CD8-positive, alpha-beta memory T cell (primary cell): ENCODE measurements at places on chromosomes 16 and 17. TPM values are rescaled to one million over a fixed set of nuclear protein-coding genes. Genes with fewer than 3 reads are reported as not detected.

DNA sequence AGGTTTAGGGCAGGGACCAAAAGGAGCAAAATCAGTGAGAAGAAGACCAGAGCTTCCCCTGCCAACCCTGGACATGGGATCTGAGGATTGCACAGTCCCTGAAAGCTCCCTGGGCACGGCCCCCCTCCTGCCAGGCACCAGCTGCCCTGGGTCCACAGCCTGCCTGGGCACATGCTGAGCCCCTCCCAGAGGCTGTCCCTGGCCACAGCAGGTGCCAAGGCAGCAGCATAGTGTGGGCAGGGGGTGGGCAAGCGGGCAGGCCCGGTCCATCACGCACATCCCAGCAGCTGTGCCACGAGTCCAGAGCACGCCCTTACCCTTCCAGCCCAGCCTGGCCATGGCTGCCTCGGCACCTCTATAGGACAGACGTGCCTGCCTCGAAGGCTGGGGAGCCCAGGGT, 12.7 kb downstream of the SCN4A start:
- no peak for DNase-seq

- DNase-seq = peak; percentile 25
Measured at GRCh38 chr17:385178-385835, 32.7 kb upstream of the RPH3AL start.

DNA sequence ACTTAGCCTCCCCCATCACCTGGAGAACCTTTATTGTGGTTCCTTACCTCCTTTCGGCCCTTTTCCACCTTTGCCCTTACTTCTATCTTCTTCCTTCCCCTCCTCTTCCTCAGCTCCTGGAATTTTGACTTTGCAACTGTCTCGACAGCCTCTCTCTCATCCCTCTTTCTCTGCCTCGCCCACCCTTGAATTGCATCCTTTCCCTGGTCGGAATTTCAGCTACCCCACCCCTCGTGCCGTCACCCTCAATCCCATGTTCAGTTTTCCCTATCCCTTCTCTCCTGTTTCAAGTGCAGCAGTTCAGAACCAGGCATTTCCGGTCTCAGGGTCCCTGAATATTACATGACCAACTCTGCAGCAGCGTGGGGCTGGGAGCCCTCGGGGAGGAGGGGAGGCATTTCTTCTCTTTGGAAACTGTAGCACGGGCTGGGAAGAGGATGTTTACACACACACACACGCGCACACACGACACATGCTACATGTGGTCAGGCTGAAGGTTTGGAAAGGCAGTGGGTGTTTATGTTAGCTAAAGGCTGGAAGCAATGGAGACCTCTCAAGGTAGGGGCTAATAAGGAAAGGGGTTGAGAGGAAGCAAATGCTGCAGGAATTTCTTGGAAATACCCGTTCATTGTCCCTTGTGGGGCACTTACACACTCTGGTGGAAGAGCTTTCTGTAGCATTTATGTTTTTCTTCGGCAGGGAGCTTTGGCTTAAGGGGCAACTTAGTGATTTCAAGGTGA, 971 bp downstream of the MINK1 start:
- peak; percentile 25 for DNase-seq

- no peak for DNase-seq
Measured at GRCh38 chr17:7838090-7839075, 4.4 kb downstream of the KDM6B start.

DNA sequence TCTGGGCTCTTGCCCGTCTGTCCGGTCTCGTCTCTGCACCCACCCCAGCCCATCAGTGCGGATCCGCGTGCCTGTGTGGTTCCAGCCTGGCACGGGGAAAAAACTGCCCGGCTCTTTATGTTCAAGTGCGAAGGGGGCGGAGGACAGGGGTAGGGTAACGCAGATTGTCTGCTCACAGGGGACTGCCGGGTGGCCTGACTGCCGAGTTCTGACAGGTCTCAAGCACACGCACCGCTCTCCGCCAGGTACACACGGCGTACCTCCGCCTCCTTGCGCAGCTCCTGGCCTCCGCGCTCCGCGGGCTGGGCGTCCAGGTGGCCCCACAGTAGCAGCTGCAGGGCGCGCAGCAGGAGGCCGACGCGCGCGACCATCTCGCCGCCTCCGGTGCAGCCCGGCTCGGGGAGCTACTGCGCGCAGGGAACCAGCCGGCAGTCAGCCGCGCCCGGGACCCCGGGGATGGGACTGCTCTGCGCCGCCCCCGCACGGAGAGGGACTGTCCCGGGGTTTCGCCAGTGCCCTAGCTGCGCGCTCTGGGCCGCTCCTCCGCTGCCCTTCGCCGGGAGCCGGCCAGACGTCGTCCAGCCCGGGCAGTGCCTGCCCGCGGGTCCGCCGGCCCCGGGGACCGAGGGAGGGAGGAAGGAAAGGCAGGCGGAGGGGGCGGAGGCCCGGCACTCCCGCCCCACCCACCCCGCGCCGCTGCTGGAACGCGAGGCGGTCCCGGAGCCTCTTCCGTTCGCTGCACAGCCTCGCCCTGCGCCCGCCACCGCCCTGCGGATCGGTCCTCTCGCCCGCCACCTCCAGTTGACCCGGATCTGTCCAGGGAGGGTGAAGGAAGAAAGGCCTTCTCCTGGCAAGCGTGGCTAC, at the start of gene MMP28:
Gene MMP28 (minus strand): TSS at position 635 of the 864 bp plus-strand sequence. CDS start 264 bp downstream, at position 371.
- DNase-seq = peak; percentile 16

DNA sequence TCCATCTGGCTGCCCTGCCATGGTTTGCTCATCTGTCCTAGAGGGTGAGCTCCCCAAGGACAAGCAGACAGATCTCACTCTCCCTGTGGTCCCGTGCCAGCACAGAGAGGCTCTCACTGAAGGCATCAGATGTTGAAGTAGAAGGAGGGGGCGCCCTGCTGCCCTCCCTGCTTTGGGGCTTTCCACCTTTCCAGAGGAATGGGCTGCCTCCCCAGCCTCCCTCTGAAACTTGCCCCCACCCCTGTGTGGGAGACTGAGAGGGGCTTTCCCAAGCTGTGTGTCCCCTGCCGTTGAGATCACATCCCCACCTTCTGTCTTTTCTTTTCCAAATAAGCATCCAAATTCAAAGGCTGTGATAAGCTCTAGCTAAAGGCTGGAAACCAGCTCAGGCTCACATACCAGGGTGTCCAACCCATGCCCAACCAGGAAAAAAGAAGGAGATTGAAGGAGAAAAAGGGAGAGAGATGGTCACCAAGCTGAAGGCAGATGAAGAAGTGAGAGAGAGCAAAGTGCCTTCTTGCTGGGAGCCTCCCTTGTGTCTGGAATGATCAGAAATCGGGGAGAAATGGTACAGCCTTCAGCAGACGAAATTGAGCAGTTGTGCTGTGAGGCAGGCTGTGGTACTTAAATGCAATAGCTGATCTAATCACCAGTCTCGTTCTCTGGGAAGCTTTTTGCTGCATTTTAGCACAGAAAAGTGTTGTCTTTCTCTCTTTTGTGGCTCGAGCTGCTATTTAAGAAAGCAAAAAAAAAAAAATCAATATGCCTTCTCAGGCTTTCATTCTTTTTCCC, 145.9 kb upstream of the LHX1 start:
- no peak for DNase-seq

DNA sequence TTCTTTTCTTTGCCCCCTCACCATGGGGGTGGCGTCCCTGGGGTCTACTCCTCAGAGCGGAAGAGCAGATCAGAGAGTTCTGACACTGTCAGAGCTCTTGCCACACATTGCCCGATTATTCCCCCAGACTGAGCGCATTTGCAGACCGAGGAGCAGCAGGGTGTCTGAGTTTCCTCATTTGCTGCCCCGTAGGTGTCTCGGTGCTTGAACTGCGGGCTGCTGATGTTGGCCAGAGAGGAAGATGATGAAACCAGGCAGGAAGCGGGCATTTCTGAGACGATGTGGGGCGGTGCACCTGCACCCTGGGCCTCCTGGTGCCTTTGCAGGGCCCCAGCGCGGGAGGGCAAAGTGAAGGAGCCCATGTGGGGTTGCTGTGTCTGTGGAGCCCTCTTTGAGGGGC, 55.2 kb downstream of the ARSG start:
- DNase-seq = peak; percentile 34

- DNase-seq = no peak
Measured at GRCh38 chr17:69967910-69968411, 107.1 kb upstream of the KCNJ16 start.

- no peak for DNase-seq
Measured at GRCh38 chr17:82049521-82049971, 2.1 kb downstream of the RFNG start.

GRCh38 chr16:2088759-2089358, 41.1 kb downstream of the TSC2 start:
- DNase-seq = no peak

- DNase-seq = no peak
Measured at GRCh38 chr16:69469807-69470561, 45.6 kb downstream of the CYB5B start.

DNA sequence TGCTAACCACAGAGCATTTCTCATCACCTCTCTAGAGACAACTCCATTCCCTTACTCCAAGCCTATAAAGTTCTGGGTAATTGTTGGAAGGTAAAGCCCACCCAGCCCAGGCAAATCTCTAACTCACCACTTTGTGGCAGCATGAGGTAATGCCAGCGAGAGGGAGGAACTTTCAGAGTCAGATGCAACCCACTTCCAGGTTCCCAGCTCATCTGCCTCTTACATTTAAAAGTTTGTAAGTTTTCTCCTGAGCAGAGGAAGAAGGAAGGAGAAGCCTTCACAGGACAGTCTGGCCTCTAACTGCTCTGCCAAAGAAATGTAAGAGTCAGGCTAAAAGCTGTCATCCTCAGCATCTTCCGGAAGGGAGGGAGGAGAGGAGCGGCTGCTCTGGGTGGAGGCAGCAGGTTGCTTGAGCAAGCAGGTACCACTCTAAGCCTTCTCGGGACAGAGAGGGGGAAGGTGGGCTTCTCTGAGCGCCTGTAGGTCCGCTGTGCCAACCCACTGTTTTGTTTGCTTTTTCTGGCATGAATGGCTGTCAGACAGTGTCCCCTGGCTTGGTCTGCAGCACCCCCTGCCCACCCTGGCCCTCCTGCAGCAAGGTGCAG, 1.0 kb downstream of the ZNF319 start:
- DNase-seq = no peak

DNA sequence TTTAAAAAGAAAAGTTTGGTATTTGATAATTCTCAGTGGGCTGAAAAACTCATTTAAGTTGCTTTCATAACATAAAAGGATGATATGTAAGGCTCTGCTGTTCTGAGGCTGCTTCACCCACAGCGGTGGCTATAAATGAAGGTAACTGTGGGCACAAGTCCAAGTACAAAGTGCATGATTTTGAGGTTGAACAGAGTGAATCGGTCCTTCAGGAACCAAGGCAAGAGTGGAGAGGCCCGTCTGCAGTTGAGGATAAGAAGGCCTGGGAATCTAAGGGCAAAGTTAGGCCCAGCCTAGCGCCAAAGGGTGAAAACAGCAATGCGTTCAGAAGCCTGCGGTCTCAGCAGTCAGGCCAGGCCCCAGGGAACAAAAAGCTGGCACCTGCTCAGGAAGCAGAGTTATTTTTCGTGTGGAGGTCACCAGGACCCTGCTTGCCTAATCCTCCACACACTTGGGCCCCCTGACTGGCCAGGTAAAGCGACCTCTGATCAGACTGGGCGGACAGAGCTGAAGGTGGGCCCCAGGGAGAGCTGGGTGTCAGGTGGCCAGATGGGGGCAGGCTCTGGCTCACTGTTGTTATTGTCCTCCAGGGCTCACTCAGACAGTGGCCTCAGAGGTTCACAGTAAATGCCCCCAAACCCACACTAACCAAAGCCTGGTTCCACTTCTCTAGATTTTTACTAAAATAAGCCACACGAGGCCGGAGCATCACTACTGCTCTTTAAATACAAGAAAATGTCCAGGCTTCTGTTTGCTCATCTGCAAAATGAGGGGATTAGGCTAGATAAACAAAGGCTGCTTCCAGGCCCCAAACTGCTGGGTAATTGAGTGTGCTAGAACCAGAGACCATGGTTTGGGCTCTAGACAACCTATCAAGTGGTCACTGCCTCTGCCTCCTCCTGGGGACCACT, 46.5 kb downstream of the TEX2 start:
- no peak for DNase-seq

DNA sequence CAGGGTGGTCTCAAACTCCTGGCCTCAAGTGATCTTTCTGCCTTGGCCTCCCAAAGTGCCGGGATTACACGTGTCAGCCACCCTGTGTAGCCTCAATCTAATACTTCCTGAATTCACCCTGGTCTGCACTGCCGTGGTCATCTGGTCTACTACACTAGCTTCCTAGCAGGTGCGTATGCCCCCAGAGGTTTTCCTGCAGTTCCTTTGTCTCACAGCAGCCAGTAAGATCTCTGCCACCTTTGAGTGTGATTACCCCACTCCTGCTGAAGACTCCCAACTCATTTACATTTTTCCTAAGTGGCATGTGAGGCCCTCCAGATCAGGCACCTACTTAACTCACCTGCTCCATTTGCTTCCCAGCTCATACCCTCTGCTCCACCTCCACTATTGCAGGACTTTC, 5.1 kb upstream of the DDX19A start:
- no peak for DNase-seq

- no peak for DNase-seq
Measured at GRCh38 chr16:73228649-73229048, 180.7 kb upstream of the ZFHX3 start.

- DNase-seq = no peak
Measured at GRCh38 chr16:21227866-21228265, 5.6 kb upstream of the ANKS4B start.

DNA sequence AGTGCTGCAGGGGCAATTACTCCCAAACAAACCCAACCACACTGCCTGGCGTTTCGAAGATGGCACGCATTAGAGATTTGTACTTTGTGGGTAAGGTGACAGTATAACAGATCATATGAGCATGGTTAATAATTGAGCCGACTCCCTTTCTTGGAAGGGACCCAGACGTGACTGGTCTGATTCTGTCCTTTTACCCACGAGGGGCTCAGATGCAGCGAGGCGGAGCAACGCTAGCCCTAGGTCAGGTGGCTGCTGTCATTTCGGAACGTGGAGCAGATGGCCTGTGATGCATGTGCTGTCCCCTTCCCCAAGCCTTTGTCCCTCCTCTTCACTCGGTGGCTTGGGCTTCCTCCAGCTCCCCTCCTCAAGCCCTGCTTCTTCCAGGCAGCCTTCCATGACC, 84.2 kb downstream of the SNX29 start:
- no peak for DNase-seq

DNA sequence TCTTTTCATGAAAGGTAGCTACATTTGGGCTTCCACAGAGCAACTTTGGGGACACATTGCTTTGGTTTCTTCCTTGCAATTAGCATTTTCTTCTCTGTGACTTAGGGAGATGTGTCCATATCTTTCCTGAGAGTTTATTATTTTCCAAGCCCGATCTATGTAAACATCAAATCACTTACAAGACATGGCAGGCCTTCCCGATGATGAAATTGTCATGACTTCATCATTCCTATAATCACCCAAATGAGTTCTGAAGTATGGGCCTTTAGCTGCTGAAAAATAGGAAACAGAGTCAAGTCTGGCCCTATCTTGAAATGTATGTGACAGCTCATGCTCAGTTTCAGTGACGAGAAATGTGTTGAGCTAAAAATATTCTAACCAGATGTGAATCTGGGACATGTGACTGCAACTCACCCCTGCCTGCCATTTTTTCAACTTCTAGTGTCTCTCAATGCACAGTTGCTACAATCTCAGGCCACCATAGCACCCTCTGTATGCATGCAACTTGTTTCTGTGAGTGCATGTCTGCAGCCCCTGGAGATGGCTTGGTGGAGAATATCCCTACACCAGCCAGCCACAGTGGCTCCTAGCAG, 199.6 kb upstream of the MAF start:
- DNase-seq = no peak

The NXN gene
- total RNA-seq = 0.31 TPM

The CRYM gene
- not detected for total RNA-seq

The RNU2-1 gene
- total RNA-seq = 2,936 TPM

The GPRC5C gene
- not detected for total RNA-seq

The CACNB1 gene
- total RNA-seq = 12.3 TPM

The ANKRD40 gene
- 48.2 TPM for total RNA-seq

The ABCC12 gene
- not detected for total RNA-seq

The MMP15 gene
- 0.97 TPM for total RNA-seq

The KLHL10 gene
- not detected for total RNA-seq

The KCNJ12 gene
- not detected for total RNA-seq

The NPIPB9 gene
- total RNA-seq = 2.8 TPM

The POLR3K gene
- total RNA-seq = 63.6 TPM
